Neural progenitor cell (in vitro differentiated cells): ENCODE measurements at places on chromosomes 3 and 15. TPM values are rescaled to one million over a fixed set of nuclear protein-coding genes. Genes with fewer than 3 reads are reported as not detected.
A peak's percentile ranks its signal among the peaks of the same experiment; 100 is the strongest.

DNA sequence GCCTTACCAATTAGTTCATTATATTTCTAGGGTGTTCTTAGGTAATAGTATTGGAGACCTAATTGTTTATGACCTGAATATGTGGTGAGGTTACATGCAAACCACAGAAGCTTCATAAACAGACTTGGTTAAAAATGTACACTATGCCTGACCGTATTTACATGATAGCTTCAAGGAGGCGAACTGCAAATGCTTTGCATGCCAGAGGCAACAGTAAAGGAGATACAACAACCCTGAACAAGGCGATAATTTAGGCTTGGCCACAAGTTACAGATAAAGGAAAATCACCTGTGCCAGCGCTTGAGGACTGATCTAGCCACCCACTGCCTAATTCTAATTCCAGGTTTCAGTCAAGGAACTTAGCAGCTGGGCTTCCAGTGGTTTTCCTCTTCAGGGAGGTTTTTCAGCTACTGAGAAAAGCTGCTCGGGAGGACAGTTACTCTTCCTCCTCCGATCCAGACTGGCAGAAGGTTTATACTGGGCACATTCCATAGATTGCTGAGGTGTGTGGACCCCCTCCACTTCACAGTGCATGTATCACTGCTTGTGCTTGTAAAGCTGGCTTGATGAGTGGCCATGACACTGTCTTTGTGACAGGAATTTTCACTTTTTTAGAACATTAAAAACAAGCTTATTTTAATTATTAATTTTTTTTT, 95.6 kb downstream of the DHX36 start:
- DNase-seq, result no peak

DNA sequence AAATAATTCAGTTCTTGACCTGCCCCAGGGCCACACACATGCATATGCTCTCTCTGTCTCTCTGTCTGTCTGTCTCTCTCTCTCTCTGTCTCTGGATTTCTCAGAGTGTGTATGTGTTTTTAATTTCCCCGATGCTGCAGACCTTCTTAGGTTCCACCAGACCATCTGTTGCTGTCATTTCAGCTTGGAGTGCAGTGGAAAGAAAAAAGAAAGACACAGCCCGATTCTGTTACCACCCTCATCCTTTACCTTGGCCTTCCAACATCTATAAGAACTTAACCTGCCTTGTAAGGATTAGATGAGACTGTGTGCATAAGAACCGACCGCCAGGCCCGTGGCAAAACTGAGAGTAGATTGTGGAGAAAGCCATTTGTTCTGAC, 9.7 kb upstream of the PGPEP1L start:
- DNase-seq, result no peak

- no peak for DNase-seq
Measured at GRCh38 chr3:85050821-85051220, 92.0 kb downstream of the CADM2 start.

- DNase-seq, result no peak
Measured at GRCh38 chr3:80889535-80889934, 871.9 kb downstream of the GBE1 start.

DNA sequence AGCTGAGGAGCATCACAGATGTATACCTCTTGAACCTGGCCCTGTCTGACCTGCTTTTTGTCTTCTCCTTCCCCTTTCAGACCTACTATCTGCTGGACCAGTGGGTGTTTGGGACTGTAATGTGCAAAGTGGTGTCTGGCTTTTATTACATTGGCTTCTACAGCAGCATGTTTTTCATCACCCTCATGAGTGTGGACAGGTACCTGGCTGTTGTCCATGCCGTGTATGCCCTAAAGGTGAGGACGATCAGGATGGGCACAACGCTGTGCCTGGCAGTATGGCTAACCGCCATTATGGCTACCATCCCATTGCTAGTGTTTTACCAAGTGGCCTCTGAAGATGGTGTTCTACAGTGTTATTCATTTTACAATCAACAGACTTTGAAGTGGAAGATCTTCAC, 3.0 kb downstream of the CCR8 start:
- no peak for DNase-seq

DNA sequence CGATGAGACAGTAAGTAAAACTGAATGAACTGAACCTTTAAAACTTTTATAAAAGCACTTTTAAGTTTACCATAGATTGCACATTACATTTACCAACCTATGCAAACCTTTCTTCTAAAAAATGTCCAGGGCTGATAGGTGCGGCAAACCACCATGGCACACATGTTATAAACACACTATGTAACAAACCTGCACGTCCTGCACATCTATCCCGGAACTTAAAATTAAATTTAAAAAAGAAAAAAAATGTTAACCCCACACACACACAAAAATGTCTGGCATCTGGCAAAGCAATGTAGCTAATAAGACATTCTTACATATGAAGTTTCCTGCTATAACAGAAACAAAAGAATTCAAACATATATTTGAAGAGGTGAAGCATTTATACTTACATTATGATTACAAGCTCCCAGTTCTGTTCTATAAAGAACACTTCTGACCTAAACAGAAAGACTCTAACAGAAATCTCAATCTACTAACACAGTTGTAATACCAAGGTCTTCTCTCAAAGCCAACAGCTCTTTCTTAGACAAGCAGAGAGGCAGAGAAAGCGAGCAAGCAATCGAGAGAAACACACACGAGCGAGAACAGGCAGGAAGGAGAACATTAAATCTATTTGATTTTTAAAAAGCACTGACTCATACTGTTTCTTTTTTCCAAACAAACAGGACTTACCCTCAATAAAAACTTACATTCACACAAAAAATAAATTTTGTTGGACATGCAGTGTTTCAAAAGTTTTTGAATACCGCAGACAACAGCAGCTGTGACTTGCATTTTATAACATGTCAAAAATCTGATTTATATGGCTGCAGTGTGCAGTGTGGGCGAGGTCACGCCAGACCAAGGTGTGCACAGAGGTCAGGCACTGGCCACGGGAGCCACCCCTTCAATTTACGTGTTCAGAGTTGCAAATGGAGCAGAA, at the start of gene NRG4:
Gene NRG4, minus strand, starts transcription at position 798 of the 925 bp plus-strand sequence. CDS start 1,194 bp downstream, outside the sequence.
- DNase-seq, result no peak

DNA sequence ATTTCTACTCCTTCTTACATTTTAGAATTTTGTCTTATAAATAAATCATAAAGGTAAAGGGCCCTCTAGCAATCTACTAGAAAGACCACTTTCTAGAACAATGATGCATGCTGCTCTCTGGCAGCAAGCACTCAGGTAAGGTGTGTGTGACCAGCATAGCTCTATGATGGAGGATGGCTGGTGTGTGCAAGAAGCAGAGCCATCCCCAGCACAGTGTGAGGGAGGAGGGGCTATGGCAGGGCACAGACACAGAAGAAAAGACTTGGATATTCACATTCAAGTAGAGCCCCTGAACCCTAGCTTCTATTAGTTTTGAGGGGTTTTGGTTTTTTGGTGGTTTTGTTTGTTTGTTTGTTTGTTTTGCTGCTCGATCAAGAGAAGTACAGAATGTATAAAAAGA, 277.1 kb upstream of the CCDC54 start:
- no peak for DNase-seq

Gene TSEN2
- total RNA-seq, result 20.4 and 21.3 TPM in 2 replicates

DNA sequence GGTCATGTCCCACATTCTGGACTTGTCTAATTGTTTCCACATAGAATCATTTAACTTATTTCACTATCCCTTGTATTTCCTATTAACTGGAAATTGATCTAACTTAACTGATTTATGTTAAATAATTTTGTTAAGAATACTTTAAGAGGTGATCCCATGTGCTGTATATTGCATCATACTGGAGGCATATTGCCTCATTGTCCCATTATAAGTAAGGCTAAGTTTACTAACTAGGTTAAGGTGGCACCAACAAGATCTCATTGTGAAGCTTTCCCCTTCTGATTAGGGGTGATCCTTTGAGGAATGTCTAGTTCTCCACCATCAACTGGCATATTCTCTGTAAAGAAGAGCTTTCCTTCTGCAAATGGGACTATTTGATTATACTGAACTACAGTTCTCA, 24.4 kb downstream of the MAP1A start:
- DNase-seq, result no peak

GRCh38 chr15:69434679-69435078, 17.9 kb upstream of the RPLP1 start:
- DNase-seq, result no peak

Gene GOLGA8S
- total RNA-seq, result not detected in 2 replicates

Gene TRMT10C
- total RNA-seq, result 48.2 and 85.9 TPM in 2 replicates

GRCh38 chr15:69972436-69972835, 125.3 kb downstream of the TLE3 start:
- DNase-seq, result no peak

Gene SLC9A9
- total RNA-seq, result 0.22 and 0.50 TPM in 2 replicates

GRCh38 chr15:92869263-92869940, 30.7 kb upstream of the CHD2 start:
- no peak for DNase-seq

Gene POPDC2
- 0.95 and 1.5 TPM in 2 replicates for total RNA-seq

DNA sequence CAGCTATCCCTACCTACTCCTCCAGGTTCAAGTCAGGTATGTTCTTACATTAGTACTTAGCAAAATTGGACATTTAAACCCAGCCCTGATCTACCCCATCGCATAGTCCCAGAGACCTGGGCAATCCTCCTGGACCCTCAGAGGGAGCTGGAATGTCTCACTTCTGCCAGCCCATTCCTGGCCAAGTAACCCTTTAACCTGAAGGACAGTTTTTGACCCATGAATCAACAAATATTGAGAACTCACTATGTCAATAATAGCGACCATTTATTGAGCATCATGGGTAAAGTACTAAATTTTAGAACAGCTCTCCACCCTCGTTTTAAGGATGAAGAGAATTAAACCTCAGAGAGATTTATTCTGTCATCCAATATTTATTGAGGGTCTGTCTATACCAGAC, 70.4 kb downstream of the RBPMS2 start:
- DNase-seq, result no peak

Gene SLC22A13
- total RNA-seq, result 0.21 TPM in 1 of 2 replicates, not detected in the other

DNA sequence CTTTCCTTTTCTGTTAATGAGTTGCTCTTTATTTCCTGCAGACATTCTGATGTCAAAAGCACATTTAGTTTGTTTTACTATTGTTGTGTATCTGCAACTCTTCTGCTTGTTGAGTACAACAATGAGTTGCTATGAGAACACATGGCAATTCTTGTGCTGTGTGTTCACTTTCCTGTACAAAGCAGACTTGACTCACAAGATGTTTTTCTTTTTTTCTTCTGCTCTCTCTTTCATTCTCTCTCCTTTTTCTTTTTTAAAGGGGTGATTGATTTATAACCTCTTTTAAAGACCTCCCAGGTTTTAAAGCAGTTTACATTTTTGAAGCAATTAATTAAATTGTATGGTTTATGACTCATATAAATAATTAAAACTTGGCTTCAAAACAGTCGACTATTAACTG, 31.6 kb upstream of the ABHD10 start:
- no peak for DNase-seq

GRCh38 chr3:82509106-82509842, 747.8 kb upstream of the GBE1 start:
- DNase-seq, result no peak

Gene RHOV
- 1.2 TPM in 1 of 2 replicates, not detected in the other for total RNA-seq

DNA sequence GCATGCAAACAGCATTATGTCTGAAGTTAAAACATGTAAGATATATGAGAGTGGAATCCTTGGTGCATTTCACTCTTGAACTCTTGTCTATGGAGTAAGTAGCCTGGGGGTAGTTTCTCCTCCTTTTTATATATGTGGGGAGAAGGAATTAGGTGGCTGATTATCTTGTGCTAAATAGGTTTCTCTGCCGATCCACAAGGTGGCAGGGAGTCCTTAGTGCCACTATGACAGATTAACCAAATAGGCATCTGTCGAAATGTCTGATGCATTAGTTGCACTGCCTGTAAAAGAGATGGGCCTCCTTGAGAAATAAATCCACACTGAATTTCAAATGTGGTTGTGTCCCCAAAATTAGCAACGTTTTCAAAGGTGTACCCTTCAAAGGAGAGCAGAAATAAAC, 170.1 kb downstream of the CNTN4 start:
- peak; percentile 23 for DNase-seq

- no peak for DNase-seq
Measured at GRCh38 chr3:171980578-171981270, 58.7 kb upstream of the FNDC3B start.

- no peak for DNase-seq
Measured at GRCh38 chr3:154522036-154522602, 92.1 kb upstream of the GPR149 start.

Gene ZIC1
- total RNA-seq, result 0.56 and 0.84 TPM in 2 replicates

Gene SKOR1
- total RNA-seq, result 0.09 and 0.51 TPM in 2 replicates

Gene PLXND1
- total RNA-seq, result 9.0 and 12.9 TPM in 2 replicates

DNA sequence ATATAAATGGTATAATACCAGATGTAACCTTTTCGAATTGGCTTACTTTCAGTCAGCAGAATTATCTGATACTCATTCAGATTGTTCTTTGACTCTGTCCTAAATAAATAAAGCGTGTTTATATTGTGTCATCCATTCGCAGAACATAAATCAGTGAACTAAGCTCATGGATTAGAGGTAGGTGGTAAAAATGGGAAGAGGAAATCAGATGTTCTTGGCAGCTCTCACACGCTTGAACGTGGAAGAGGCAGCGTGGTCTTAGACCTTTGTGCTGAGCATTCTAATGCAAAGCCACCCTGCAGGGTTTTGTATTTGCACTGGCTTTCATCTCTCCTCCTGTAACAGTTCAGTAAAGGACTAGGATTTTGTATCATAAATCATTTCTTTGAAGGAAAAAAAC, 441.4 kb downstream of the GABRG3 start:
- DNase-seq, result peak; percentile 37

DNA sequence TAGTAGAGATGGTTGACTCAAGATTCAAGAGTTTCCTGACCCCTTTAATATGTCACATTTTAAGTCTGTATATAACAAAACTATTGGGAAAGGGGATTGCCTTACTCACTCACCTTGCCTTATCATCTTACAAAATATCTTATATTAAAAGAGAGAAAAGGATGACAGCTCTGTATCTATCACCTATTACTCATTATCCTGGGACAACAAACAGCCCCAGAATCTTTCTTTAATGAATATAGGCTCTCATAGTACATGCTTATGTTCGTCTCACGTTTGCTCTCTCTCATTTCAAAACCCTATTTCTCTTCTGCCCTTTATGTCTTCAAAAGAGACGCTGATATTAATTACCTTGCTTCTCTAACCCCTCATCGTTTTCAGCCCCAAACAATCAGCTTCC, 1023.4 kb upstream of the CFAP20DC start:
- no peak for DNase-seq

- DNase-seq, result no peak
Measured at GRCh38 chr3:71525391-71525790, 58.1 kb downstream of the FOXP1 start.

- DNase-seq, result peak; percentile 87
Measured at GRCh38 chr3:169771497-169772304, 1.5 kb upstream of the MYNN start.

DNA sequence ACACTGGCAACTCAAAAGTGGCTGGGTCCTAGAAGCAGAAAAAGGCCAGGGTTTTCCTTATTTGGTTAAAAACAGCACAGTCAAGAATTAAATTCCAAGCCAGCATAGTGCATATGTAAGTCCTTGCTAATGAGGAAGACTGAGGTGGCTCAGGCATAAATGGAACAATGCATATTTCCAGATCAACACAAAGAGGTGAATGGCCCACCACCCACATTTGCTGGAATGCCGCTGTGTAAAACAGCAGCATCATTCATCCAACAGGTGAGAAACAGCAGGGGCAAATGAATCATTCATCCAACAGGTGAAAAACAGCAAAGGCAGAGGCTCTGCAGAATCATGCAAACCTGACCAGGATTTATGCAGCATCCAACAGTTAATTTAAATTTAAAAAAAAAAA, 32.9 kb downstream of the GPR176 start:
- DNase-seq, result peak; percentile 20
